ENCODE measurements at places on chromosomes 7 and 10.
A peak's percentile ranks its signal among the peaks of the same experiment; 100 is the strongest.

- no peak for DNase-seq
Measured at GRCh38 chr10:120131183-120131582, 238.7 kb downstream of the SEC23IP start.

DNA sequence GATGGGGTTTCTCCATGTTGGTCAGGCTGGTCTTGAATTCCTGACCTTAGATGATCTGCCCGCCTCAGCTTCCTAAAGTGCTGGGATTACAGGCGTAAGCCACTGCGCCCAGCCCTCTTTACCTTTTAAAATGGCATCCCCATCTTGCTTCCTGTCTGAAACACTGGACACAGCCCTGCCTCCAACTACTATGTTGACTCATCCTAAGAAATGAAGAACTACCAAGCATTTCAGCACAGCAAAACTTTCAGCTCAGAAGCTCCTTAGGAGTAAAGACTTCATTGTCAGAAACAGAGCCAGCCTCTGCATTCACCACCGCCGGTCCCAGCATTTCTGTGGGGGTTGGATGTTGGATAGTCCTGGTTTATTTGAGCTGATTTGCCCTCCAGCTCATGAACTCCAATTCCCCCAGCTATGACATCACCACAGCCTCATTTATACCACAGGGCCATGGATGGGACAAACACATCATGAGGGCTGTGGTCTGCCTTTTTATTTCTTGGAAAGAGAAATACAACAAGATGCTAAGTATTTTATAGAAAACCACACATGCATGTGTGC is 123.5 kb downstream of the ADCY1 start:
- DNase-seq: no peak

DNA sequence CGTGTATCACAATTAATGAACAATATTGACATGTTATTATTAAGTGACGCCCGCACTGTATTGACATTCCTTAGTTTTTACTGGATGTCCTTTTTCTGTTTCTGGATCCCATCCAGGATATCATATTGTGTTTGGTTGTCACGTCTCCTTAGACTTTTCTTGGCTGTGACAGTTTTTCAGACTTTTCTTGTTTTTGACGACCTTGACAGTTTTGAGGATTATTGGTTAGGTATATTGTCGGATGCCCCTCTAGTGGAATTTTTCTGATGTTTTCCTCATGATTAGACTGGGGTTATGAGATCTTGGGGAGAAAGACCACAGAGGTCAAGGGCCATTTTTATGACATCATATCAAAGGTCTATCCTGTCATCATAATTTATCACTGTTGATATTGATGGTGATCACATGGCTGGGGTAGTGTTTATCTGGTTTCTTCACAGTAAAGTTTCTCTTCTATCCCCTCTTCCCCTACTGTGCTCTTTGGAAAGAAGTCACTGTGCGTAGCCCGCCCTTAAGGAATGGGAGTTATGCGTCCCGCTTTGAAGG is 11.1 kb downstream of the TAF3 start:
- no peak for DNase-seq

DNA sequence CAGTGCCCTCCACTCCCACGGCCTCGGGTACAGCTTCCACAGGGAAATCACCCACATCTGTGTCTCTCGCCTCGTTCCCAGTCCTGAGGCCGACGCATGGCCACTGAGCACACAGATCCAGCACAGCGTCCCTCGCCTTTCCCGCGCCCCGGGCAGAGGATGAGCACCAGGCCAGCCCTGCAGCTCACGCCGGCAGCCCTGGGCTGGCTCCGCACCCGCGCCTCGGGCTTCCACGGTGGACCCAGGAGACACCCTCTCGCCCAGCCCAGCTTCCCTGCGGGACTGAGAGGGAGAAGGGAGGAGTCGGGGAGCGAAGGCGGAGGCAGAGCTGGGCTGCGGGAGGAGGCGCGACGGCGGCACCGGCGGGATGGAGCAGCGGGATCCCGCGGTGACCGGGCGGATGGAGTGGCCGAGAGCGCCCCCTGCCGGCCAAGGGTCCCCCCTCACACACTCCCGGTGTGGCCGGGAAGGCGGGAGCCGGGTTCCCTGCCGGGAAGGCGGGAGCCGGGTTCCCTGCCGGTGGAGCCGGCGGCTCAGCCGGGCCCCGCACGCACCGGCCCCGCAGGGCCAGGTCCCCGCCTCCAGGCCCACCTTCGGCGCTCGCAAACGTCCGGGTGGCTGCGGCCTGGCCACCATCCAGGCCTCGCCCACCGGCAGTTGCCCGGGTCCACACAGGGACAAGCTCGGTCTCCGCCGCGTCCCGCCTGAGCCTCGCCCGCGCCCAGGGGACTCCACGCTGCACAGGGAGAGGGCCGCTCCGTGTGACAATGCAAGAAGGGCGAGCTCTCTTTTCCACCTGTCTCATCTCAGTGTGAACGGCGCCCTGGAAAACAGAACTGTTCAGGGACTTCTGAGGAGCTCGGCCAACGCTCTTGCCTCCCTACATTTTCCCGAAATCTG is 110.3 kb upstream of the LANCL2 start:
- peak; percentile 48 for DNase-seq

GRCh38 chr7:122902751-122903495 is 16.7 kb upstream of the CADPS2 start:
- no peak for DNase-seq

DNA sequence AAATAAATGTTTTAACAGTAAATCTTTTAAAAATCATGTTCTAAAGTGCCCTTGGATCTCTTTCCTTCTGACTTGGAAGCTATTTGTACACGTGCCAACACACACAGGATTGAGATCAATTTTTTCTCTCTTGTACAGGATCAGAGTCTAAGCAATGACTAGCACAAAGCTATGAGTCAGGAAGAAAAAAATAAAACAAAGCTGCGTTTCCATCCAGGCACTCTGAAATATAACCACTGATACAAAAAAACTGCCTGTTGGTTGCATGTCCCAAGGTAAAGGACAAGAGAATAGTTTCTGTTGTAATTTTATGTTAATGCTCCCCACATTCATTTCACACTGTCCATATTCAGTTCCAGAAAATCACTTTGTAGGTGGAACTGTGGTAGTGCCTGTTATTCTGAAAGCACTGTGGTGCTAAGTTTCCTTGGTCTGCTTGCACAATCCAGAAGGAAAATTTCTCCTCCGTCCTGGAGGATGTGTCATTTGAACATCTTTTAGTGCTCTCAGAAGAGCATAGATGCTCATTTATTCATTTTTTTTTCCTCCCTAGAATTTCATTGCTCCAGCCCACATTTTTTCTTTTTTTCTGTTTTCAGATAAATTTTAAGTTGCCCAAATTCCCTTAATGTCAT is 113.4 kb downstream of the PLXDC2 start:
- DNase-seq: no peak

DNA sequence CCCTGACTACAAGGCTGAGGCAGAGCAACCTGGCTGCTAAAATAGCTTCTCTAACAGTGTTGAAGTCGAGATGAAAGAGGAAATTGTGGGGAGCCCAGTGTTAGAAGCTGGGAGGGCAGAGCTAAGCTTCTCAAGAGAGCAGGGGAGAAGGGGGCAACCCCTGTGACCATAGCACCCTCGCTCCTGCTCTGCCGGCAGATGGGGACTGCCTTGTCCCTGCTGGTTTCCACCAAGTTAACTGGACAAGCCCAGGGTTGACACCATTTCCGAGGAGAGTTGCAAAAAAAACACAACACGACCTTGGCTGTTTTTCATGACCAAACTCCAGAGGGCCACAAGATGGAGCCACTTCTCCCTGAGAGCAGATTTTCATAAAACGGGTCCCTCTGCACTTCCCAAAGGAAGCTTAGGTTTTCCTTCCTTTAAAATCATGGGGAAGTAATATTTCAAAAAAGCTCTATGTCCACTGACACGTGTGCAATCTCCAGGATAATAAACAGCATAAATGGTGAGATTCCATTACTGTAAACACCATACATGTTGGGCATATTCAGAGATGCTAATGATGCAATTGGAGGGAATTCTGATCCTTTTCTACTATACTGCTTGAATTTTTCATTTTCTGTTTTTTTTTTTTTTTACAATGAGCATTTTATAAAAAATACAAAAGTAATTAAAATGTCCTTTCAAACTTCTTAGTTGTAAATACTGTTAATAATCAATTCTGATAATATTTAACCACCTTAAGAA is 140.4 kb downstream of the PIP4K2A start:
- no peak for DNase-seq

- DNase-seq: no peak
Measured at GRCh38 chr7:157587051-157587804, 250.4 kb downstream of the DNAJB6 start.

DNA sequence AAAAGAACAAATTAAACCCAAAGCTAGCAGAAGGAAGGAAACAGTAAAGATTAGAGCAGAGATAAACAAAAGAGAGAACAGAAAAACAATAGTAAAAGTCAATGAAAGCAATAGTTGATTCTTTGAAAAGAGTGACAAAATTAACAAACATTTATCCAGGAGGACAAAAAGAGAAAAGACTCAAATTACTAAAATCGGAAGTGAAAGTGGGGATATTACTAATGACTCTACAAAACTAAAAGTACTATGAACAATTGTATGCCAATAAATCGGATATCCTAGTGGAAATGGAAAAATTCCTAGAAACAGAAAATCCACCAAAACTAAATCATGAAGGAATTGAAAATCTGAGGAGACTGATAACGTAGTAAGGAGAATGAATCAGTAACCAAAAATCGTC is 96.3 kb downstream of the SNX13 start:
- no peak for DNase-seq

- DNase-seq: no peak
Measured at GRCh38 chr7:28165961-28166955, 14.3 kb downstream of the JAZF1 start.

DNA sequence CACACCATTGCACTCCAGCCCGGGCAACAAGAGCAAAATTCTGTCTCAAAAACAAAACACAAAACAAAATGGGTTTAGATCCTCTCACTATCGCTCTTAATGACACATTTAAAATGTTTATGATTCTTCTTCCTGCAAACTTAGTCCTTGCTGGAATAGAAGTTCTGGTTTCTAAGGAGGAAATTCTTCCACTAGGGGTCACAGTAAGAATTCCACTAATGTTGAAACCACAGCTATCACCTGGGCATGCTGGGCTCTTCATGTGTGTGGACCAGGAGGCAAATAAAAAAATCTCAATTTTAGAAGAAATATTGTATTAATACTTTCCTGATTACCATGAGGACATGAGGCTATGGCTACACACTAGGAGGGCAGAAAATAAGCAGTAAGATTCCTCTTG is 915.8 kb downstream of the TYW1 start:
- no peak for DNase-seq

DNA sequence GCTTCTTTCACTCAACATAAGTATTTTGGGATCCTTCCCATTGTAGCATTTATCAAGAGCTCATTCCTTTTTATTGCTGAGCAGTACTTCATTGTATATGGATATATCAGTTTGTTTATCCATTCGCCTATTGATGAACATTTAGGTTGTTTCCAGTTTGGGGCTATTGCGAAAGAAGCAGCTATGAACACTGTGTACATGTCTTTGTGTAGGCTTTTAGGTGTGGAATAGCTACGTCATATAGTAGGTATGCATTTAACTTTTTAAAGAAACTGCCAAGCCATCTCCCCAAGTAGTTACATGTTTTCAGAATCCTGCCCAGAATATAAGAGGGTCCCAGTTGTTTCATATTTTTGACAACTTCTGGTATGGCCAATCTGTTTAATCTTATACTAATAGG is 468.1 kb downstream of the IPMK start:
- no peak for DNase-seq

DNA sequence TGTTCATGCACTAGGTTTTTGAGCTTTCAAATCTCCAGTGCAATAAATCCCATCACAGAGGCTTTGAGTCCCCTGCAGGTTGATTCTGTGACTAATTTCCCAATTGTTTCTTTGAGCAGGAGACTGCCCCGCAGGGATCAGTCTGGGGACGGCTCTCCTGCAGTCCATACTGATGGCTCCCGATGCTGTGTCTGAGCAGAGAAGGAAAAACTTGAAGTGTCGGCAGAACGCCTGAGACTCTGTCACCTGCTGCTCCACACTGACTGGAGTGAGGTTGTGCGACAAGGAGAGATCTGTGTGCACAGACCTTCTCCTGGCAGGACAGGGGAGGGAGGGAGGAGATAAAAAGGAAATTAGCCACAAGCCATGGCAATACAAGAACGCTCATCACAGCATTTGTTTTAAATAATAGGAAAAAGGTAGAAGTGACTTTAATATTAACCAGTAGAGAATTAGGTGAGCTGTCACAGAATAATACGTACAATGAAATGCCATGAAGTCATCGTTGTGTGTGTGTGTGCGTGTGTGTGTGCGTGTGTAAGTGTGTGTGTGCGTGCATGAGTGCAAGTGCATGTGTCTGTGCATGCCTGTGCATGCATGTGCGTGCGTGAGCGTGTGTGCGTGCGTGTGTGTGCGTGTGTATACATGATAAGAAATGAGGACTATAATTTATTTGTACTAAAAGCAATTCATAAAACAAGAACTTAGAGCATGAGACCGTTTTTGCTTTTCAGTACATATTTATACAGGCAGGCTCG is 38.2 kb downstream of the HTR5A start:
- DNase-seq: no peak

GRCh38 chr10:114271075-114271778 is 32.2 kb downstream of the VWA2 start:
- DNase-seq: no peak

DNA sequence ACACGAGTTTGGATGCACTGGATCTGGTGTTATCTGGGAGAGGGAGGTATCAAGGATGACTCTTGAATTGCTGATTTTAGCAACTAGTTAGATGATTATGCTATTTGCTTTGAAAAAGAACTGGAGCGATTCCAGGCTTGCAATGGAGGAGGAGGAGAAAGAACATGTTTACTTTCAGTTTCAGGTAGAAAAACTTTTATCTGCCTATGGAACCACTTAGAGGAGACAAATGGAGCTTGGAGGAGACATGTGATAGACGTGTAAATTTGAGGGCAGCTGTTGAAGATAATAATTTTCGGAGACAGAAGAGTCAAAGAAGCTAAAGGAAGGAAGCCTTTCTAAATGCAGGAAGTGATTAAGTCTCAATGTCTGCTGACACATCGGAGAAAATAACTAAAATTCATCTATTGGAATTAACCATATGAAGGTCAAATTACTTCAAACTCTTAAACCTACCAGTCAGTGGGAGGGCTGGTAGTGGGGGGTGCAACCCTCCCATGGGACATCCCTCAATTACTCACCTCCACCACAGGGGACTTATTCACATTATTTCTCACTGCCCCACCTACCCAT is 56.4 kb upstream of the GNAI1 start:
- no peak for DNase-seq

GRCh38 chr7:127995881-127996215 is 35.4 kb downstream of the LRRC4 start:
- DNase-seq: no peak

DNA sequence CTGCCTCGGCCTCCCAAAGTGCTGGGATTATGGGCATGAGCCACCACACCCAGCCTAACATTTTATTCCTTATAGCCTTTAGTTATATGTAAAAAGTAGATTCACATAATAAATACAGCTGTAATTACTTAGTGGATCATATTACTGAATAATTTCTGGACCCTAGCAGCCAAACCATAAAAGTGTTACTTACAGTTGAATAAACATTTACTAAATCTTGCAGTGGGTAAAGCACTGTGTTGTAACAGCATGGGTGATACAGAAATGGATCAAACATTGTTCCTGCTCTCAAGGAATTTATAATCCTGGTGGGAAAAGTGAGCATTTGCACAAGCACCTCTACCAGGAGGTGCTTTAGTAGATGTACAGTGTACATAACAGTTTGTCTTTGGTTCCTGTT is 25.0 kb downstream of the BPGM start:
- DNase-seq: no peak

- no peak for DNase-seq
Measured at GRCh38 chr10:32232378-32232777, 114.6 kb downstream of the EPC1 start.

All from stimulated activated CD8-positive, alpha-beta memory T cell treated with anti-CD3 and anti-CD28 coated beads, Interleukin-7, amount 100 ng/mL, for 24 hours (primary cell).